ENCODE measurements at places on chromosomes 5 and 9. TPM values are rescaled to one million over a fixed set of nuclear protein-coding genes. Genes with fewer than 3 reads are reported as not detected.

Gene CDHR2
- polyA plus RNA-seq = not detected

Gene SLC34A1
- polyA plus RNA-seq = not detected

Gene PCDH12
- 0.29 TPM for polyA plus RNA-seq

Gene GPSM1
- polyA plus RNA-seq = not detected

Gene AFAP1L1
- polyA plus RNA-seq = not detected

Gene SPINK4
- not detected for polyA plus RNA-seq

Gene LCN6
- not detected for polyA plus RNA-seq

Gene IFNA13
- polyA plus RNA-seq = not detected

Gene DHFR
- 4.2 TPM for polyA plus RNA-seq

Gene ZDHHC11B
- polyA plus RNA-seq = not detected

Gene GFI1B
- 0.74 TPM for polyA plus RNA-seq

Gene PCDHAC2
- not detected for polyA plus RNA-seq

Gene TRAF1
- 1.3 TPM for polyA plus RNA-seq

Gene DPP7
- polyA plus RNA-seq = 110 TPM

Gene RASGRF2
- 0.46 TPM for polyA plus RNA-seq

Gene S1PR3
- not detected for polyA plus RNA-seq

Gene TLX3
- not detected for polyA plus RNA-seq

Gene GPR150
- 0.66 TPM for polyA plus RNA-seq

Gene TAF11L5
- polyA plus RNA-seq = not detected

Gene SOX30
- 0.81 TPM for polyA plus RNA-seq

Gene RNF180
- not detected for polyA plus RNA-seq

Gene CCDC183
- polyA plus RNA-seq = 0.78 TPM

Gene GBGT1
- 1.7 TPM for polyA plus RNA-seq

Gene INSL6
- polyA plus RNA-seq = 0.38 TPM

Gene SLCO6A1
- not detected for polyA plus RNA-seq

Gene PCDHGB2
- polyA plus RNA-seq = 0.21 TPM

Gene CATSPER3
- polyA plus RNA-seq = not detected

Gene FGD3
- 86.1 TPM for polyA plus RNA-seq

Gene GARIN3
- not detected for polyA plus RNA-seq

Gene ZFR
- polyA plus RNA-seq = 81.7 TPM

All from IgD-negative memory B cell (primary cell).